Activated CD4-positive, CD25-positive, alpha-beta regulatory T cell treated with anti-CD3 and anti-CD28 coated beads, Interleukin-2, amount 50 U/mL, for 72 hours (primary cell): ENCODE measurements at places on chromosomes 1 and 21.

GRCh38 chr1:52629325-52629643, 3.7 kb upstream of the SHISAL2A start:
- no peak for DNase-seq

DNA sequence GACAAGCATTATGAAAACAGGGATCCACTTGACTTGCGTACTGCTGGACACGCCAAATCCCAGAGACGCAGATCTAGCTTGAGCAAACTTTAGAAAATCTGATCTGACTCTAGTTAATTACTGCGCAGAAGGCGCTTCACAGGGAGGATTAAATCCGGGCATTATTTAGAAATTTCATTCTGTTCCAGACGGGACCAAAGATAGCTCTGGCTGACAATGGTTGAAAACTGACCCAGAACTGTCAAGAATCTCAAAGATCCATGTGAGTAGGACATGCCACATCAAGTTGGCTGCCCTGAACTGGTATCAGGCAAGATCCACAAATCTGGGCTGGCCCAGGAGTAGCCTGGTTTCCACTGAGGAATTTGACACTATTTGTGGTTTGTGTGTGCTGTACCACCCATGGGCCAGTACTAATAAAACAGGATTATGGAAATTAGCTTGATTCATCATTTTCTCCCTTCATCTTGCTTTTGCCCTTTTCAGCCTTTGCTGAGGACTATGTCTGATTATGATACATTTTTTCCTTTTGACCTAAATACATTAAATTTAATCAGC, 171.0 kb downstream of the VAV3 start:
- DNase-seq: no peak

DNA sequence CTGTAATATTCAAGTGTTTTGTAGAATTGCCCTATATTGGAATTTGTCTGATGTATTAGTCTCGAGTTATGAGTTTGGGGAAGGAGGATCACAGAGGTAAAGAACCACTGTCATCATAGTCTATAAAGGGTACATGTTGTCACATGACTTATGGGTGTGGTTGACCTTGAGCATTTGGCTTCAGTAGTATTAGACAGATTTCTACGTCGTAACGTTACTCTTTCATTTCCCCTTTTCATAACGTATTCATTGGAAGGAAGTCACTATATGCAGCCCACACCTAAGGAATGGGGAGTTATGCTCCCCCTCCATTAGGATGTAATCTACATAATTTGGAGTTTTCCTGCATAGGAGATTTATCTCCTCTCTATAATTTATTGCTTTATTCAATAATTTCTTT, 110.1 kb upstream of the VAV3 start:
- DNase-seq: no peak

- DNase-seq: no peak
These were observed 15.1 kb upstream of the PADI3 start for GRCh38 chr1:17233675-17234320.

DNA sequence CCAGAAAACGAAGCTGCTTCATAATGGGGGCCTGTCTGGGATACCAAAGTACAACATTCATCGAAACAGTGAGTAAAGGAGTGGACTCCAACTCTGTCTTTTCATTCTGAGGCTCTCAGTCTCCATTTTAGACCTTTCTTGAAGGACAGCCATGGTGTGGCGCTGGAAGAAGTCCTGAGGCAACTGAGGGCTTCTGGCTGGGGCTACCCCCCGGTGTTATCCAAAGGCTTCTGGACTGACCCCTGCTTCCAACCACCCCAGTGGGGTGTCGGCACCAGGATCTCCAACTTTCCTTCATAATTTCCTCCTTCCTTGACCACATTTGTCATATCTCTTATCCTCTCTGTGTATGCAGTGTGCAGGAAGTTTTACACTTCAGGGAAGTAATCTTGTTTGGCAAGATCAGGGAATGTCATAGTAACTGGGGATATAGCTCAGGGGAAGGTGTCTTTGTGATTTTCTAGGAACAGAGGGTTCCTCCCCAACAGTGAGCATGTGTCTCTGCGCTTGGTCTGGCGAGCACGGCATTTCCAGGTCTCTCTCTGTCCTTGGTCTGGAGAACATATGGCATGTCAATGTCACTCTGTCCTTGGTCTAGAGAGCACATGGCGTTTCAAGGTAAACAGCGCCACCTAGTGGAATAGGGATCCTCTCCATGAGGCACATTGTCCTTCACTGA, 19.4 kb upstream of the BSDC1 start:
- DNase-seq: peak; percentile 66

GRCh38 chr1:158509471-158510156, 37.6 kb downstream of the OR10R2 start:
- DNase-seq: no peak

DNA sequence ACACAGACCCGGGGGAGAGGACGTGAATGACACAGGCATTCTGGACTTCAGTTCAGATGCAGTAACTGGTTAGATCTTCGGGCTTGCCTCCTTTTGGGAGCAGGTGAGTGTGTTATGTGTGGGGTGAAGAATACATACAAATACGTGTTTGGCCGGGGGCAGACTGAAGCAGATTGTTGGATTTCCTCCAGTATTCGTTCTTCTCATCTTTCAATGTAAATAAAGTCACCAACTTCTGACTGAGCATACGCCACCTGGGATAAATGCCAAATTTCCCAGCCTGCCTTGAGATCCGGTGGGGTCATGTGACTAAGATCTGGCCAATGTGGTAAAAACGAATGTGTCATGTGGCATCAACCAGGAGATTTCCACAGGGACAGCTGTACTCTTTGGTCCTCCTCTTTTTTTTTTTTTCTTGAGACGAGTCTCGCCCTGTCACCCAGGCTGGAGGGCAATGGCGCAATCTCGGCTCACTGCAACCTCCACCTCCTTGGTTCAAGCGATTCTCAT, 189.8 kb downstream of the RGS7 start:
- no peak for DNase-seq

- DNase-seq: no peak
These were observed 23.8 kb downstream of the PTPRF start for GRCh38 chr1:43554444-43554992.

- no peak for DNase-seq
These were observed 415.0 kb downstream of the HLX start for GRCh38 chr1:221294242-221294641.

- no peak for DNase-seq
These were observed 856 bp downstream of the NRDC start for GRCh38 chr1:51877434-51878307.

DNA sequence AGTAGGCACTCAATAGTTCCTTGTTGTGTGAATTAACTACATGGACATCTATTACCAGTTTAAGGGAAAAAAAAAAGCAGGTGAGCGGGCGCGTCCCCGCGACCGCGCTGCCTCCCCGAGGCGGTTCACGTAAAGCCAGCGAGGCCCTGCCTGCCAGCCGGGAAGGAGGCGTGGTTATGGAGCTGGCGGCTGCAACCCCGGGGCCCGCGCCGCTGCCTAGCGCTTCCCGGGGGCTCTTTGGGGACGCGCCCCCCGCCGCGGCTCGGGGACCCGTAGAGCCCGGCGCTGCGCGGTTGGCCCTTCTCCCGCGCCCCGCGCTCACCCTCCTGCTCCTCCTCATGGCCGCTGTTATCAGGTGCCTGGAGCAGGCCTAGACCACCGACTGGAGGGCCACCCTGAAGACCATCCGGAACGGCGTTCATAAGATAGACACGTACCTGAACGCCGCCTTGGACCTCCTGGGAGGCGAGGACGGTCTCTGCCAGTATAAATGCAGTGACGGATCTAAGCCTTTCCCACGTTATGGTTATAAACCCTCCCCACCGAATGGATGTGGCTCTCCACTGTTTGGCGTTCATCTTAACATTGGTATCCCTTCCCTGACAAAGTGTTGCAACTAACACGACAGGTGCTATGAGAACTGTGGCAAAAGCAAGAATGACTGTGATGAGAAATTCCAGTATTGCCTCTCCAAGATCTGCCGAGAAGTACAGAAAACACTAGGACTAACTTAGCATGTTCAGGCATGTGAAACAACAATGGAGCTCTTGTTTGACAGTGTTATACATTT, 2.6 kb upstream of the CC2D1B start:
- peak; percentile 59 for DNase-seq

DNA sequence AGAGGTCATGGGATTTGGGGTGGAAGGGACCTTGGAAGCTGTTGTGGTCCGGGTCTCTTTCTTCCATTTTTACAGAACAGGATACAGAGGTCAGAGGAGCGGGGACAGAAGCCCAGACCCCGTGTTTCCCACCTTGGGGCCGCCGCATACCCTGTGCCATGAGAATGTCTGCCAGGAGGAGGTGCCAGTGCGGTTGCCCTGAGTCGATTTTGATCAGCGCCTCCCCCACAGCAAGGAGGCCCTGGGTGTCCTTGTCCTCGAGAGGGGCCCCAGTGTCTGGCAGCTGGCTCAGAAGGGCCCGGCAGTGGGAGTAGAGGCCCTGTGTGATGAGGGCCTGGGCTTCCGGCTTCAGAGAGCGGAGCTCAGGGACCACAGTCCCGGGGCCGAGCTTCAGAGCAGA, 12.3 kb upstream of the MMEL1 start:
- DNase-seq: no peak

GRCh38 chr1:57860931-57861565, 437.2 kb upstream of the DAB1 start:
- no peak for DNase-seq

GRCh38 chr1:232988572-232989040, 38.2 kb downstream of the NTPCR start:
- DNase-seq: no peak

DNA sequence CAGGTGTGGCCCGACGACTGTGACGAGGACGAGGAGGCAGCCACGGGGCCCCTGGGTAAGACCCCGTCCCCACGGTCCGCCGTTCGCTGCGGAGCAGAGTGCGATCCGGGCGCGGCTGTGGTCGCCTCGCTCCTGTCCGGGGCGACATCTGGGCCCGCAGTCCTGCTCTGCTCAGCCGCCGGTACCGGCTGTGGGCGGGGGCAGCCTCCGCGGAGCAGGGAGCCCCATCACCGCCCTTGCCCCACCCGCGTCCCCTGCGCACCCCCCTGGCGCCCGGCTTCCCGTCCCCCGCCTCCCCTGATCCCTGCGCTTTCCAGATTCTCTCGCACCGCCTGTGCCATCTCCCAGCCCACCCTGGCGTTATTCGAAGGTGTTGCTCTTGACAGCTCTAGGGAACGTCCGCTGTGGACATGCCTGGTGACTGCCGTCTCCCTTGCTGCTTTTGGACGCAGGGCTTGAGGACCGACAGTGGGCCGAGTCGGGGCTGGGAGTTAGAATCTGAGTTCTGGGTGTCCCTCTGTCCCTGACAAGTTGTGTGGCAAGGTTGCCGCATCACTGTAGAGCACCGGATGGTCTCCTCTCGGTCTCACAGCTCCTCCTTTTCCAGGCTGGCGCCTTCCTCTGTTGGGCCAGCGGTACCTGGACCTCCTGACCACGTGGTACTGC, 596 bp downstream of the TOR3A start:
- DNase-seq: peak; percentile 47

DNA sequence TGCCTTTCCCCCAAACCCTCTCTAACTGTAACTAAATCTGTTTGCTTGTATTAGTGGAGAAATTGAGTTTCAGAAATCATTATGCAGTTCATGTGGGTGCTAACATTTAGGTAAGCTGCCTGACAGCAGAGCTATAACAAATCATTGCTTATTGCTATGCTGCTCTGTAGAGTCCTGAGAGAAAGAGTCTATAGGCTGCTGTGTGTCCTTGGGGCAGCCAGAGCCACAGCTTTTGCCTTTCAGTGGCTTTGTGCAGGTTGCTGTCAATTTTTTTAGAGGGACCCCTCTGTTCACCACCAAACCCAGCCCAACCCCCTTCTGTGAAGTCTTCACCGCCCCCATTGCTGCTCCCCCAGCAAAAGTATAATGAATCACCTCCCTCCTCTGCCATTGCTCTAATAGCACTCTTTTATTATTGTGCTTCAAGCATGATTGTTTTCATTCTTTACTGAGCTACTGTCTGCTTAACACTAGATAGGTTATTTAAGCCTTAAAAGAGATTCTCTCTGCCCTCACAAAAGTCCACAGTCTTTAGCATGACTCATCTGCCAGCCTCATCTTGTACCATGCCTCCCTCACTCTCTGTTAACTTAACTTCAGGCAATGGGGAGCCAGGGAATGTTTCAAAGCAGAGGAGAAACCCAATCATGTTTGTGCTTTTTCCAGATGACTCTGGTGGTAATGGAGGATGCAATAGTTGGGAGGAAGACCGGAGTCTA, 38.6 kb downstream of the DIRAS3 start:
- DNase-seq: no peak

- DNase-seq: no peak
These were observed 31.0 kb downstream of the IL12RB2 start for GRCh38 chr1:67338642-67339041.

- DNase-seq: no peak
These were observed 6.2 kb downstream of the KCNA3 start for GRCh38 chr1:110668549-110668948.

DNA sequence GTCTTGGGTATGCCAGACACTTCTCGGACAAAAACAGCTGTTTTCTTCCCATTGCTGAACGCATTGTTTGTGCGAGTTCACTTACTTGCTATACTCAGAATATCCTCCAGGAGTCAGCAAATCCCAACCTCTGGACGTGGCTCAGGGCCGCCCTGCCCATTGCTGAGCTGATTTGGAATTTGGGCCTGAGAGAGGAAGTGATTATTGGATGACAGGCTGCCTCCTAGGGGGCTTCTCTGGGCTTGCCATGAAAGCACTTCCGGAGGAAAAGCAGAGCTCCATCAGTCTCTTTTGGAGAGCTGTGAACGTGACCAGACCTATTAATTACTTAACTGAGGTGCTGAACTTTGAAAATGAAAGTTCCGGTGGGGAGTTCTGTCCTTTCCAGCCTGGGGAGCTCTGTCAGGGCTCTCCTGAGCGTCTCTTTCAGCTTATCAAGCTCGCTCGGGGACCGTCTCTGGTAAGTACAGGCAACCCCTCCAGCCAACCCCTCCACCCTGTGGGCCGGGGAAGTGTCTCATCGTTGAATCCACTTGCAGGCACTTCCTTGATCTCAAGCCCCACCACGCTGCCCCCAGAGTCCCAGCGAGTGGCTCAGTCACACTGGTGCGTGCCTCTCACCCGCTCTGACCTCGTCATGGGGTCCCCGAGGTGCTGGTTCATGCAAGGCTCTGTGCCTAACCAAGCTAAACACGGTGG, 76.9 kb downstream of the CLIC6 start:
- peak; percentile 46 for DNase-seq

- no peak for DNase-seq
These were observed 100.1 kb upstream of the AKT3 start for GRCh38 chr1:243950166-243950565.

GRCh38 chr1:23273450-23274133, 56.3 kb upstream of the HTR1D start:
- DNase-seq: no peak

- no peak for DNase-seq
These were observed 38.8 kb downstream of the C1orf21 start for GRCh38 chr1:184425449-184426277.

DNA sequence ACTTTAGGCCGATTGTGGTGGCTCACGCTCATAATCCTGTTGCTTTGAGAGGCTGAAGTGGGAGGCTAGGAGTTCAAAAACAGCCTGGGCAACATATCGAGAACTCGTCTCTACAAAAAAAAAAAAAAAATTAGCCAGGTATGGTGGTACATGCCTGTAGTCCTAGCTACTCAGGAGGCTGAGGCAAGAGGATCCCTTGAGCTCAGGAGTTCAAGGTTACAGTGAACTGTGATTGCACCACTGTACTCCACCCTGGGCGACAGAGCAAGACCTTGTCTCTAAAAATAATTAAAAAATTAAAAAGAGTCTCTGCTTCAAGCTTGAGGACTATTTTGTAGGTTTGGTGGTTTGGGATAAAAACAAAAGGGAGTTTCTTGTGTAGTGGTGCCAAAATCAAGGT, 21.2 kb downstream of the KDM1A start:
- DNase-seq: no peak
